ENCODE measurements at places on chromosomes 3 and 15. TPM values are rescaled to one million over a fixed set of nuclear protein-coding genes. Genes with fewer than 3 reads are reported as not detected.

- no peaks in the 10 kb centered on the region for H3K27me3 ChIP-seq
- no peaks in the 10 kb centered on the region for H3K36me3 ChIP-seq
- H3K4me1 ChIP-seq, result peaks cover 39% of the 10 kb centered on the region
- peak; percentile 86 for DNase-seq
- H3K27ac ChIP-seq, result peak overlapping the region; percentile 87
These were observed 2.0 kb downstream of the FAM43A start for GRCh38 chr3:194687638-194688199.

DNA sequence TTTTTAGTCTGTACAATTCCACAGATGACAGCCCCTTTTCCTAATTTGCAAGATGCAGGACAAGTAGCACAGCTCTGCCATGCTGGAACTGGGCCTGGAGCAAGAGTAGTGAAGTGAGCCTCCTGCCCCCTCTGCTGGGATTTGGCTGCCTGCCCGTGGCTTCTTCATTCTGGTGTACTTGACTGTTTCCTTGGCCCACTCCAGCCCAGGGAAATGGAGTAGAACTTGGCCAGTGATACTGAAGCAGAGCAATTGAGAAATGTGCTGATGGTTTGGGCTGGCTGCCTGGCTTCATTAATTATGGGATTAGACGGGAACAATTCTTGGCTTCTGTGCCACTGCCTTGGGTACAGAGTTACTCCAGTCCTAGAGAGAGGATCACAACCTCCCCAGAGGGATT, 2.8 kb downstream of the GPD1L start:
- DNase-seq, result peak; percentile 98
- no peaks in the 10 kb centered on the region for H3K27me3 ChIP-seq
- H3K4me1 ChIP-seq, result peaks cover 48% of the 10 kb centered on the region
- H3K27ac ChIP-seq, result peak overlapping the region; percentile 85
- H3K36me3 ChIP-seq, result no peaks in the 10 kb centered on the region

- H3K36me3 ChIP-seq, result no peaks in the 10 kb centered on the region
- H3K27me3 ChIP-seq, result no peaks in the 10 kb centered on the region
- H3K4me3 ChIP-seq, result peak overlapping the region; percentile 27
- no peak for DNase-seq
- no peak overlapping the region for H3K27ac ChIP-seq
- H3K4me1 ChIP-seq, result no peaks in the 10 kb centered on the region
These were observed 68.5 kb downstream of the PLCH1 start for GRCh38 chr3:155676252-155676981.

GRCh38 chr3:108008106-108008505, 82.7 kb downstream of the CD47 start:
- H3K4me3 ChIP-seq, result no peak overlapping the region
- H3K36me3 ChIP-seq, result no peaks in the 10 kb centered on the region
- H3K4me1 ChIP-seq, result peaks cover 18% of the 10 kb centered on the region
- DNase-seq, result no peak

GRCh38 chr3:62261736-62262135, 111.6 kb downstream of the FEZF2 start:
- DNase-seq, result no peak
- H3K27me3 ChIP-seq, result no peaks in the 10 kb centered on the region
- no peak overlapping the region for H3K4me3 ChIP-seq
- H3K36me3 ChIP-seq, result peaks cover 8% of the 10 kb centered on the region
- H3K4me1 ChIP-seq, result no peaks in the 10 kb centered on the region

GRCh38 chr3:10627884-10628572, 122.6 kb upstream of the ATP2B2 start:
- DNase-seq, result no peak
- no peak overlapping the region for H3K4me3 ChIP-seq
- no peaks in the 10 kb centered on the region for H3K36me3 ChIP-seq
- no peaks in the 10 kb centered on the region for H3K27me3 ChIP-seq

DNA sequence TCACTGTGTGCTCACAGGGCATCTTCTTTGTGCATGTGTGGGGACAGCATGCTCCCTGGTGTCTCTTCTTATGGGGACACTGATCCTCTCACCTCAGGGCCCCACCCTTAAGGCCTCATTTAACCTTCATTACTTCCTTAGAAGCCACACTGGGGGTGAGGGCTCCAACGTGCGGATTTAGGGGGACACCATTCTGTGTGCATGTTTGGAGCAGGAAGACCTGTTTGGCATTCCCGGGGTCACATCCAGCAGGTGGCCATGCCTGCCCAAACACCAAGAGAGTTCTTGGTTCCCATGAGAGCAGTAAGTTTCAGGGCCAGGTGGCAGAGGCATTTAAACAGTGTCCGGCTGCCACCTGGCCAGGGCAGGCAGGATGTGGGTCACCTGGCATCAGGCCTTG, 24.8 kb downstream of the PRR20G start:
- H3K4me1 ChIP-seq, result no peaks in the 10 kb centered on the region
- no peak for DNase-seq
- no peak overlapping the region for H3K4me3 ChIP-seq
- no peaks in the 10 kb centered on the region for H3K27me3 ChIP-seq
- H3K27ac ChIP-seq, result no peak overlapping the region
- no peaks in the 10 kb centered on the region for H3K36me3 ChIP-seq

DNA sequence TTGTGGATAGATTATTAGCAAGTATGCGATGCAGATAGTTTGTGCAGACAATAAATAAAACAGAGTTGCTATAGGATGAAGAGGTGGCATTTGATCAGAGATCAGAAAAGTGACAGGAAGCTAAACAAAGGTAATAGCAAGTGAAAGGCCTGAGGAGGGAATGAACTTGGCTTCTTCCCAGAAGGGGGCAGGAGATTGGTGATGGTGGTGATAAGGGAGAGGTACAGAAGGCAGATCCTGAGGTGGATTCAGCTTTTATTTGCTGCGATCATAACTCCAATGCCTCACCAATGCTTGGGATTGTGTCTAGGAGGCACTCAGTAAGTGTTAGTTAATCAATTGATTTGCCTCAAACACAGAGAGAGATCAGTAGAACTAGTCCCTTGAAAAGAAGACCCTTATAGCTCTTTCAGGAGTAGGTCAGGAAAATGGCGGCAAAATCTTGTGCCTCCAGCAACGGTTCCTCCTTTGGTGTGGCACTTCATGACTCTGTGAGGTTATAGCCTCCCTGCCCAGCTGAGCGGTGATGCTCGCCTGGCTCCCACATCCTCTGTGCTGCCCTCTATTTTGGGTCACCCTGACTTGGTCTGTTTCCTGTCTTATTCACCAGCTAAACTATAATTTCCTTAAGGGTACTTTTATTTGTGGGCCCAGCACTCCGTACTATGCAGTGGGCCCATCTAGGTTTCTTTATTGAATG, 37.5 kb downstream of the TGFBR2 start:
- H3K27ac ChIP-seq, result peak overlapping the region; percentile 75
- no peak for DNase-seq
- no peaks in the 10 kb centered on the region for H3K27me3 ChIP-seq

DNA sequence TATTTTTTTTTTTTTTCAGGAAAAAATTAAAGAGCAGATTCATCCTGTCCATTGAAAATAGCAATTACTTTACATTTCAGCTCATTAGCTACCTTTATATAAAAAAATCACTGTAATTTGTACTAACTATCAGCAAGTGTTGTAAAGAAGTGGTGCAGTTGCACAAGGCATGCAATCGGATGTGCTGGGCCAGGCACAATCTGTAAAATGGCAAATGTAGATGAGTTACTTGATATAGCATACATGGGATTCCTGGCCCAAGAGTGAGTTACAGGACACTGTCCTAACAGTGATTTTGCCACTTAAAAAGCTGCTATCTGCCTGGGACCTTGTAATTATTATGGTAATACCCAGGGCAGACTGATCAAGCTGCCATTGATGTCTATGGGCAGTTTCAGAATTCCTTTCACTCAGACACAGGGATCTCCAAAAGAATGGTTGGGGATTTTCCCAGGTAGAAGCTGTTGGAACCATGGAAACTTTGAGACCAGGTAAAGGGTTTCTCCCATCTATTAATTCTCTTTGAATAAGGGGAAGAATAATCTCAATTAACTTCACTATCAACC, 182.2 kb upstream of the ICE2 start:
- peaks cover 5% of the 10 kb centered on the region for H3K4me1 ChIP-seq
- no peak overlapping the region for H3K4me3 ChIP-seq
- DNase-seq, result no peak
- H3K27me3 ChIP-seq, result no peaks in the 10 kb centered on the region

DNA sequence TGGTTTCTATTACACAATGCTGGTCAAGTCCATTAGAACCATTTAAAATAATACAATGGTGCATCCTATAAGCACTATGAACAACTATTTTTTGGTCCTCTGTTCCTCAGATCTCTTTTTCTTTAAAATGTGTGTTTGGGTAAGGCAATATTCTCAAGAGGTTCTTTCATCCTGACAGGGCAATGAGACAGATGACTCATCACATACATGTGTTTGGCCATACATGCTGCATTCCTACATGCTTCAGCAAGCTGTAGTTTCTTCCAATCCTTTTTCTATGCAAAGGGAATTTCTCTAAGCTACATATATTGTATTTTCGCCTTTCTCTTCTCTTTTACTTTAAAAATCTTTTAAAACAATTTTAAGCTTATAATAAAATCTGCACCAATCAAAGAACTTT, 52.7 kb downstream of the OTOL1 start:
- no peaks in the 10 kb centered on the region for H3K27me3 ChIP-seq
- H3K4me1 ChIP-seq, result no peaks in the 10 kb centered on the region
- no peak overlapping the region for H3K27ac ChIP-seq
- no peak for DNase-seq
- no peaks in the 10 kb centered on the region for H3K36me3 ChIP-seq
- no peak overlapping the region for H3K4me3 ChIP-seq

- DNase-seq, result no peak
- no peaks in the 10 kb centered on the region for H3K27me3 ChIP-seq
- no peak overlapping the region for H3K4me3 ChIP-seq
- no peaks in the 10 kb centered on the region for H3K4me1 ChIP-seq
- no peaks in the 10 kb centered on the region for H3K36me3 ChIP-seq
- no peak overlapping the region for H3K27ac ChIP-seq
These were observed 18.5 kb upstream of the DPPA4 start for GRCh38 chr3:109355625-109356441.

- H3K4me1 ChIP-seq, result peaks cover 12% of the 10 kb centered on the region
- H3K36me3 ChIP-seq, result no peaks in the 10 kb centered on the region
- no peaks in the 10 kb centered on the region for H3K27me3 ChIP-seq
- DNase-seq, result peak; percentile 57
- H3K27ac ChIP-seq, result no peak overlapping the region
These were observed 26.3 kb downstream of the ALS2CL start for GRCh38 chr3:46667061-46667621.

GRCh38 chr3:46277476-46277875, 35.2 kb downstream of the CCR3 start:
- H3K4me1 ChIP-seq, result no peaks in the 10 kb centered on the region
- H3K27me3 ChIP-seq, result no peaks in the 10 kb centered on the region
- no peak overlapping the region for H3K27ac ChIP-seq
- DNase-seq, result no peak
- no peaks in the 10 kb centered on the region for H3K36me3 ChIP-seq
- H3K4me3 ChIP-seq, result no peak overlapping the region

DNA sequence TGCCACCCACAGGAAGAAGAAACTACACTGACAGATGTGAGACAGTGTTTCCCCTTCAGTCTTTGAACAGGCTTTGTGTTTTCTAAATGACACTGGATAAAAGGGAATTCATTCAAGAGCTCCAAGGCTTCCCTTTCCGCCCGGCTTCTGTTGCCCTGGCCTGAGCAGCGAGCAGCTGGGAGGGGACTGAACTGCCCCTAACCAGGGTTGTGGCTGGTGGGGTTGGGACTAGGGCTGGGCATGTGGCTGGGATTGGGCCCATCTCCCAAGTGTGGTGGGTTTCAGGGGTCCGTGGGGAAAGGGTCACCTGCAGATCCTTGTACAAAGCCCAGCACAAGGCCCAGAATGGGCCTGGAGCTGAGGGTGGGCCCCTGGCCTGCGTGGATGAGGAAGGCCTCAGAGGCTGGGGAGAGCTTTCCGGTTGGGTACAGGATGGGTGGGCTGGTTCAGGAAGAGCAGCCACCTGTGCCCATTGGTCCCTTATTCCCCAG, 10.4 kb downstream of the VILL start:
- no peak overlapping the region for H3K4me3 ChIP-seq
- H3K36me3 ChIP-seq, result no peaks in the 10 kb centered on the region
- peak; percentile 64 for DNase-seq

DNA sequence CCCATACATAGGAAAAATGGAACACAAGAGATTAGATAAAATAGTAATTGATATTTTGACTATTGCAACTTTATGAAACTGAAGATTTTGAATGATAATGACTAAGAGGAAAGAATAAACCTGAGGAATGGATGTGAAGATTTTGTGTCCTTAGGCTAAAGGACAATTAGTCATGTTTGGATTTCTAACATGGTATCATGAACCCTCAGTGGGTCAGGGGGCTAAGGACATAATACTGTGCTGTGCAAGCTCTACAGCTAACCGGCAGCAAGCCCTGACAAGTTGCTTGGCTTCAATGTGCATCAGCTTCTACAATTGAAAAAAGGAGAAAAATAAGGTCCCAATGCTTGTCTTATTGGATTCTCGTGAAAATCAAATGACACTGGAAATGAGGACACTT, 491.0 kb downstream of the MECOM start:
- no peaks in the 10 kb centered on the region for H3K36me3 ChIP-seq
- no peaks in the 10 kb centered on the region for H3K27me3 ChIP-seq
- DNase-seq, result no peak
- H3K4me3 ChIP-seq, result no peak overlapping the region

GRCh38 chr15:70420948-70421482, 323.3 kb upstream of the TLE3 start:
- no peaks in the 10 kb centered on the region for H3K4me1 ChIP-seq
- H3K36me3 ChIP-seq, result no peaks in the 10 kb centered on the region
- no peak for DNase-seq
- no peak overlapping the region for H3K4me3 ChIP-seq
- H3K27me3 ChIP-seq, result no peaks in the 10 kb centered on the region

DNA sequence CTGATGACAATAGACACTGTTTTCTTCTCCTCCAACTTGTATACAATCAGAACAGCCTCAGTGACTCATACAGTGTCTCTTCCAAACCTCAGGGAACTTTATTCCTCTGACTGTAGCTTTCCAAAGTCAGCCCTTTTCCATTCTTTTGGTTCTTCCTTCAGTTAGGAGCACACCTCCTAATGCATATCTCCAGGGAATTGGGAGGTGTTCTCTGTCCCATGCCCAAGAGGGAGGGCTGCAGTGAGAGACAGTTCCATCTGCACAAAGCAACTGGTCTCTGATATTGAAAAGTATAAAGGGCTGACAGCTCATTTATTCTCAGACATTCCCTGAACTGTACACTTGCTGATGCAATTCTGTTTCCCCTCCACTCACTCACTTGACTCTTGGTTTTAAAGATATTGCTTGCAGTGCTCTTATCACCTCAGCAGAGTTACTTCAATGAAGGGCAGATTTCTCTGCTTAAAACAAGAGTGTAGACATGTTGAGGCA, 337.8 kb upstream of the TBC1D5 start:
- H3K27me3 ChIP-seq, result no peaks in the 10 kb centered on the region
- H3K4me1 ChIP-seq, result no peaks in the 10 kb centered on the region

GRCh38 chr3:111667170-111667569, 72.0 kb upstream of the ZBED2 start:
- H3K4me3 ChIP-seq, result no peak overlapping the region
- no peak for DNase-seq
- no peaks in the 10 kb centered on the region for H3K36me3 ChIP-seq
- peaks cover 3% of the 10 kb centered on the region for H3K4me1 ChIP-seq
- no peak overlapping the region for H3K27ac ChIP-seq

Gene RBPMS2
- 4.8 TPM for polyA plus RNA-seq

Gene IL5RA
- not detected for polyA plus RNA-seq

Gene STAB1
- polyA plus RNA-seq, result 18.0 TPM

Gene SEC22A
- polyA plus RNA-seq, result 6.6 TPM

Gene SLC6A11
- not detected for polyA plus RNA-seq

Gene FRMD4B
- 8.2 TPM for polyA plus RNA-seq

Gene ZIC4
- not detected for polyA plus RNA-seq

Gene TPRG1
- 3.6 TPM for polyA plus RNA-seq
